ENCODE measurements at places on chromosomes 16 and 17. TPM values are rescaled to one million over a fixed set of nuclear protein-coding genes. Genes with fewer than 3 reads are reported as not detected.
A peak's percentile ranks its signal among the peaks of the same experiment; 100 is the strongest.

PIRT gene
- not detected for total RNA-seq

DNA sequence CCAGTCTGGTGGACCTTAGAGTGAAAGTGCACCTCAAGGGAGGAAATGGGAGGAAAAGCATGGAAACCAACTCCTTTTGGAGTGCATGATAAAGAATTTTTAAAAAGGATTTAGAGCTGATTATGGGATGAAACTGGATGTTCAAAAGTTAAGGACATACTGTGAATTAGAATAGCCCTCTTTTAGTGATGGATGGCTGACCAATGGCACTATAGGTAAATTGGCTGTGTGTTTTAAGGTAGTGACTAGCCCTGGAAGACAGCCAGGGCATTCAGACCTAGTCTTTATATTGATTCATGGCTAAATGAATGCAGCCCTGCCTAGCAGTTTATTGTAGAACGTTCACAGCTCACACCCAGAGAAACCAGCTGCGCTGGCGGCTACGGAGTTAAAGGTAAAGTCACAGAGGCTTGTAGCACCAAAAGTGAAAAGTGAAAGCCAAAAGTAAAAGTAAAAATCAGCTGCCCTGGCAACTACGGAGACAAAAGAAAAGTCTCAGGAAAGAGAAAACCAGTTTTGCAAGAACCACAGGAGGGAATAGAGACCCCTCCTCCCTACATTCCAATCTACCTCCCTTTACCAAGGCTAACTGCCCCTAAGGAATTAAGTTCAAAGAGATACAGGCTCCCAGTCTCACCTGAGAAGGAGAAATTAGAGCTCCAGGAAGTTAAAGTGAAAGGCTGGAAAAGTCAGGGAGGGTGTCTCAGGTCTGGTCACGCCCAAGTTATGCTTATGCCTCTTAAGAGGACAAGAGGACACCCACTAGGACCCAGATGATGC, 21.8 kb downstream of the ACSM1 start:
- DNase-seq: peak; percentile 54

UMOD gene
- total RNA-seq: not detected

GRCh38 chr17:50833510-50834428, 1.6 kb upstream of the WFIKKN2 start:
- no peak for DNase-seq

CDC6 gene
- 58.3 TPM for total RNA-seq

DNA sequence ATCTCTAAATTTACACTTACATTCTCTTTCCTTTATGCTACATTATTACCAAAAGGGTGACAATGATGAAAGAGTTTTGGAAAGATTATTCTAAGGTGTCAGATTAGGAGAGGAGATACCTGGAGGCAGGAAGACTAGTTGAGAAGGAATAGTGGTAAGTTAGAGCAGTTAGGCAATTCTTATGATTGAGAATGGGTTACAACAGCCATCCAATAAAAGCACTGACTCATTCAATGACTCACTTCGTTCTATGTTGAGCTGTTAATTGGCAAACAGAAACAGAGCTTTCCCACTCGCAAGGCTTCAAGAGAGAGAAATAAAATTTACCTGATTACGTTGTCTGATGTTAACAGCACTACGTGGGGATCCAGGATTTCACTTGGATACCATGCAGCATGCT, 5.8 kb downstream of the NUP88 start:
- peak; percentile 86 for DNase-seq

DNA sequence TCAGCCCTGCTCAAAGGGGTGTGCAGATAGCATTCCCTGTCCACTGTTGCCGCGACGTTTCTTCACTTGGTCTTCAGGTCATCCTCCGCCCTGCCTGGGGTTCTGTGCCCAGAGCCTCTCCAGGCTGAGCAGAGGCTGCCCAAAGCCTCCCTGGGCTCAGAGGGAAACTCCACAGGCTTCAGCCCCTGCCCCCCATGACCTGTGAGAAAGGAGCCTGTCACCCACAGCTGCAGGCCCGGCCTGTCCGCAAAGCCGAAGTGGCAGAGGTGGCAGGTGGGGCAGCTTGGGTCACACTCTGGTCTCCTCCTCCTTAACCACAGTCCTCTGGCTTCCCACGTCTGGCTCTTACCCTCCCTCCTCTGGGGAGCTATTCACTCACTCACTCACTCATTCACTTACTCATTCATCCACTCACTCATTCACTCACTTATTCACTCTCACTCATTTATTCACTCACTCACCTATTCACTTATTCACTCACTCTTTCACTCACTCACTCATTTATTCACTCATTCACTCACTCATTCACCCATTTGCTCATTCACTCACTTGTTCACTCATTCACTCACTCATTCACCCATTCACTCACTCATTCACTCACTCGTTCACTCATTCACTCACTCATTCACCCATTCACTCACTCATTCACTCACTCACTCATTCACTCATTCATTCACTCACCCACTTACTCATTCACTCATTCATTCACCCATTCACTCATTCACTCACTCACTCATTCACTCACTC, 7.1 kb upstream of the CPSF4L start:
- DNase-seq: no peak

DNA sequence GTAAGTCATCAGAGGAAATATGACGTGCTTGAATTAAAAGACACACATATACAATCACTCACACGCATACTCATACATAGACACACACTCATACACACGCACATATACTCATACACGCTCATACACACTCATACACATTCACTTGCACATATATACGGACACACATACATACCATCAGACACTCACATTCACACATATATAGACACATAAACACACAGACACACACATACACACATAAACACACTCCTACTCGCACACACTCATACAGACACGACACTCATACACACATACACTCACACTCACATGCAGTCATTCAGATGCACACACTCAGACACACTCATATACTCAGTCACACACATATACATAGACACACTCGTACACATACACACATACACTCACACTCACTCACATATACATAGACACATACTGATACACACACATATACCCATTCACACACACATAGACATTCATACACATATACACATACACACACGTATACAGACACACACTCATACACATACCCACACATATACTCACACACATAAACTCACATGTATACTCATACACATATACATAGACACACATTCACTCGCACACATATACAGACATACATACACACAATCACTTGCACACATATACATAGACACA, 24.9 kb upstream of the NUDT16L1 start:
- no peak for DNase-seq

DNA sequence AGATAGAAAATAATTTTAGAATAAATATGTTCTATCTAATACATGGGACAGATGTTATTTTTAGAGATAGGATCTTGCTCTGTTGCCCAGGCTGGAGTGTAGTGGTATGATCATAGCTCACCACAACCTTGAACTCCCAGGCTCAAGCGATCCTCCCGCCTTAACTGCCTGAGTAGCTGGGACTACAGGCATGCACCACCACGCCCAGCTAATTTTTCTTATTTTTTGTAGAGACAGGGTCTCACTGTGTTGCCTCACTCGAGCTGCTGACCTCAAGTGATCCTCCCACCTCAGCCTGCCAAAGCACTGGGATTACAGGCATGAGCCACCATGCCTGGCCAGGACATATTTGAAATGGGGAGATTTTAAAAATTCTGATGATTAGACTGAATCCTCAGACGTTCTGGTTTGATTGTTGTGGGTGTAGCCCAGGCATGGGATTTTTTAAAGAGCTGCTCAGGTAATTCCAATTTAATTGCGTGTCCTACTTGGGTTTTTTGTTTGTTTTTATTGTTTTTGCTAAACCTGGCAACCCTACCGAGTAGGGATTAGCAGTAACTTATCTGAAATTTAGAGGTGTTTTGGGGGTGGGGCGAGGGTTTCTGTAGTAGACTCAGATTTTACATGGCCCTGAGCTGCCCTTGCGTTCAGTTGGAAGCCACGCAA, 142.9 kb downstream of the RAB11FIP4 start:
- DNase-seq: no peak

GRCh38 chr17:80884811-80885210, 106.8 kb upstream of the CHMP6 start:
- DNase-seq: no peak

DNA sequence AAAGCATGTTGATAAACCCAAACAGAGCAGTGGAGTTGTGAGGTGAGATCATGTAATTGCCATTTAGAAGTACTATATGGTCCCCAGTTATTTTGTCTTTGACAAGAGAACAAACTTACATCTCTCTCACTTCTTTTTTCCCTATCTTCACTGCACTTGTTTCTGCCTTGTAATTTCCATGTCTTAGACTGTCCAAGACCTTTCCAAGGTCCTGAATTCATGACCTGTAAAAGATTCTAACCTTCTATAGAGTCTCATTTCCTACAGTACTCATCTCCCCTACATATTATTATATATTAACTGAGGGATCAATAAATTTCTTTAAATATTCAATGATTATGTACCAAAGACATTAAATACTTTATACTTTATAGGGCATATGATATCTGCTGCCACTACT, 295.3 kb upstream of the KIF2B start:
- DNase-seq: no peak

APOBR gene
- total RNA-seq: not detected

DNA sequence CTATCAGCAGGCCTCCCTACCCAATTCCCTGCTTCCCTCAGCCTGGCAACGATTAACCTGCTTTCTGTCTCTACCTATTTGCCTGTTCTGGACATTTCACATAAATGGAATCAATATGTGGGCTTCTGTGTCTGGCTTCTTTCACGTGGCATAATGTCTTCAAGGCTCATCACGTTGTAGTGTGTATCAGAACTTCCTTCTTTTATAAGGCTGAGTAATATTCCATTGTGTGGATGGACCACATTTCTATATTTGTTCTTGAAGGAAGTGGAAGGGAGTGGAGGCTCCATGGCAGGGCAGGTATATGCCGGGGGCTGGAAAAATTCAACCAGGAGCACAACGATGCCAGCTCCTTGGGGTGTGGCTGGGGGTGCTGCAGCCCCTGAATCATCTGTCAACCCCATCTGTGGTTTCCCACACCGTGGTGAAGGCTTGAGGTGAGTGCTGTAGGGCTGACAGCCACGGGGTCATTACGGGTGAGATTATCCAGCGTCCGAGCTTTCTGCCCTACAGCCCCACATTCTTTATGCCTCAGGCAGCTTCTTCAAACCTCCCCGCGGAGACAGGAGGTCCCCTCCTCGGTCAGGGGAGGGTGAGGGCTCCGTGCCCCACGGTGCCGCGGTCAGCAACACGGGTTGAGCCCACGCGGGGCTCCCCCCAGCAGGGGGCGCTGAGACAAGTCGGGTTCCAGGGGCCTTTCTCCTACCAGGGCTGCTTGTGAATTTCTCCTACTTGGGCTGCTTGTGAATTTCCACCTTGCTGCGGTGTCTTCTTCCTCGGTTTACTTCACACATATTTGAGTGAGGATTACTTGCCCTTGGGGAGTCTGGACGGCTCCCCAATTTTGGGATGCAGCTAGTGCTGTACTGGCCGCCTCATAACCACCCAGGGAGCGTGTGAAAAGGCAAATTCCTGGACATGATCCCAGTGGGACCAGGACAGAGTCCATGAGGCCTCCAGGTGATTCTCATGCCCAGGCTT, 18.3 kb upstream of the WFIKKN2 start:
- DNase-seq: peak; percentile 31

GRCh38 chr16:490768-491167, 36.7 kb upstream of the CAPN15 start:
- DNase-seq: no peak

DNA sequence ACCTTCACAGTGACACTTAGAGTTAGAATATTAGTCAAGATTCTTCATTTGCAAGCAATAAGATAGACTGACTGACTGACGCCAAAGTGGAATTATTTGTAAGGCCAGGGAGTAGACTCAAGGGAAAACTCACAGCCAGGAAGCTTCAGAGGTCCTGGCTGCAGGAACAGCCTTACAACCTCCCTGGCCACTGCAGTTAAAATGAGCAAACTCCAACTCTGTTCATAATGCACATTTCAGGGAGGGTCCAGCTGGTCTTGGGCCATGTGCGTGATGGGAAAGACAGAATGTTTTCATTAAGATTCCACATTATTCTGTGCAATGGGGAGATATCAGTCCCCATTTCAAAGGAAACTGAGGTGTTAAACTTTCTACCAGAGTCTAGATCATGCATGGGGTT, 9.9 kb downstream of the CAPNS2 start:
- DNase-seq: no peak

GRCh38 chr17:48604770-48605329, at the start of gene HOXB6:
TSS of gene HOXB6 (minus strand) at chr17:48604986. CDS start at chr17:48598150, 6,836 bp downstream.
- peak; percentile 79 for DNase-seq

DNA sequence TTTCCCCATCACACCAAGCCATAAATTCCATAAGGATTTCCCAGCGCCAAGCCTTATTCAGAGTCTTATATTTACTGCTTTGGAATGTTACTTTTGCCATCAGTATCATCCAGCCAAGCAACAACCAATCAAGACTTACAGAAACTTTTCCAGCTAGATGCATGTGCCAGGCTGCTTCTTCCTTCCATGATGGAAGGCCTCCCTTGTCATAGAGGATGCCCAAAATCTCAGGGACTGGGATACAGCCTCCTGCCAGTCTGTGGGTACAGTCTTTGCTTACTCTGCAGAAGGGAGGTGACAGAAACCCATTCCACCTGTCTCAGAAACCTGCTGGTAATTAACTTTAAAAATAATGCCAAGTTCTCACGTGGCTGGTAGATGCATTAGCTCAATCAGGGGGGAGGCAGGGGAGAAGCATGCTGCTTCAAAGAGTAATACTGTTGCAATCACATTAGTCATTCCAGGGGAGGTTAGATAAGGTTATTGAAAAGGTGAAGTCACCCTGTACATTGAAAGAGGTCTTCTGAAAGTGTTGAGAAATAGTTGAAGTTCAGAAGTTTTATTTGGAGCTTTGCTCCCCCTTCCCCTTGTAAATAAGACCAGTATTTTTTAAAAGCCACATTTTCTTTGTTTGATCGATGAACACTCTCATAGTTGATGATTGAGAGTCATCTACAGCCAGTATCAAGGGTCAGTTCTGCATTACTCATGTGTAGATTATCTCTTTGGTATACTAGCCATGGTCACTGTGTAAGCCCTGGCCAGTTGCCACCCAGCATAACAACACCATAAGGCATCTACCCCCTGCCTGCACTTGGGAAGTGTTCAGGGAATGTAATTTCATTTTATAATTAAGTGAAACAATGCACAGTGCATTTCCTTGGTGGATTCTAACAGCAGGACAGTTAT, 22.2 kb downstream of the HLF start:
- peak; percentile 17 for DNase-seq

LPCAT2 gene
- total RNA-seq: 15.0 TPM

GRCh38 chr16:19767497-19767896, 49.4 kb downstream of the IQCK start:
- no peak for DNase-seq

SRL gene
- not detected for total RNA-seq

RABEP1 gene
- 24.4 TPM for total RNA-seq

CTRB1 gene
- not detected for total RNA-seq

GRCh38 chr16:85056211-85056748, 28.7 kb downstream of the KIAA0513 start:
- no peak for DNase-seq

PIGQ gene
- 43.8 TPM for total RNA-seq

DNA sequence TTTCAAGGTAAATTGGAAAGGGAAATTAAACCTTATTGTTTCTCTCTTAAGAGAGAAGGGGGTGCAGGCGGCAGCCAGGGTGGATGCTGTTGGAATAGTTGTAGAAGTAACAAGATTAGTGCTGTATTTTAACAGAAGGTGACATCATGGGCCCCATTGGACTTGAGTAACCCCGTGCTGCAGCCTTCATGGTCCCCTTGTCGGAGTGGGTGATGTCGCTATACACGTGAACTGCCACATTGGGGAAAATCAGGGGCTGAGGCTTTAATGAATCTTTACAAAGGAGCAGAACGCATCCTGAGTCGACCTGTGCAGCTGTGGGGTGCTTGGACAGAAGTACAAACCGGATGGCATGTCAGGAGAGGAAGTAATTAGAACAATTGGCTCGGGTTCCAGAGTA, 3.2 kb downstream of the SNX11 start:
- DNase-seq: no peak

All from PC-3 (cell line).